Cardiac muscle cell (in vitro differentiated cells and primary cell): ENCODE measurements at places on chromosomes 11 and 22.

- DNase-seq, result no peak
Observed at GRCh38 chr22:35368386-35368785, 12.5 kb upstream of the HMOX1 start.

- DNase-seq, result no peak
Observed at GRCh38 chr22:39936523-39937145, 23.6 kb upstream of the TMA7B start.

GRCh38 chr11:85089654-85090053 lies 537.5 kb downstream of the DLG2 start:
- no peak for DNase-seq

- DNase-seq, result no peak
Observed at GRCh38 chr11:7543302-7543701, 29.5 kb downstream of the PPFIBP2 start.

GRCh38 chr11:12113294-12113693 lies 2.9 kb downstream of the MICAL2 start:
- peak; percentile 57 for DNase-seq

GRCh38 chr11:128420265-128420664 lies 167.1 kb downstream of the ETS1 start:
- DNase-seq, result no peak

GRCh38 chr11:3176487-3176886 lies 11.4 kb upstream of the OSBPL5 start:
- no peak for DNase-seq

- no peak for DNase-seq
Observed at GRCh38 chr22:32309585-32310251, 47.9 kb upstream of the RFPL3 start.

DNA sequence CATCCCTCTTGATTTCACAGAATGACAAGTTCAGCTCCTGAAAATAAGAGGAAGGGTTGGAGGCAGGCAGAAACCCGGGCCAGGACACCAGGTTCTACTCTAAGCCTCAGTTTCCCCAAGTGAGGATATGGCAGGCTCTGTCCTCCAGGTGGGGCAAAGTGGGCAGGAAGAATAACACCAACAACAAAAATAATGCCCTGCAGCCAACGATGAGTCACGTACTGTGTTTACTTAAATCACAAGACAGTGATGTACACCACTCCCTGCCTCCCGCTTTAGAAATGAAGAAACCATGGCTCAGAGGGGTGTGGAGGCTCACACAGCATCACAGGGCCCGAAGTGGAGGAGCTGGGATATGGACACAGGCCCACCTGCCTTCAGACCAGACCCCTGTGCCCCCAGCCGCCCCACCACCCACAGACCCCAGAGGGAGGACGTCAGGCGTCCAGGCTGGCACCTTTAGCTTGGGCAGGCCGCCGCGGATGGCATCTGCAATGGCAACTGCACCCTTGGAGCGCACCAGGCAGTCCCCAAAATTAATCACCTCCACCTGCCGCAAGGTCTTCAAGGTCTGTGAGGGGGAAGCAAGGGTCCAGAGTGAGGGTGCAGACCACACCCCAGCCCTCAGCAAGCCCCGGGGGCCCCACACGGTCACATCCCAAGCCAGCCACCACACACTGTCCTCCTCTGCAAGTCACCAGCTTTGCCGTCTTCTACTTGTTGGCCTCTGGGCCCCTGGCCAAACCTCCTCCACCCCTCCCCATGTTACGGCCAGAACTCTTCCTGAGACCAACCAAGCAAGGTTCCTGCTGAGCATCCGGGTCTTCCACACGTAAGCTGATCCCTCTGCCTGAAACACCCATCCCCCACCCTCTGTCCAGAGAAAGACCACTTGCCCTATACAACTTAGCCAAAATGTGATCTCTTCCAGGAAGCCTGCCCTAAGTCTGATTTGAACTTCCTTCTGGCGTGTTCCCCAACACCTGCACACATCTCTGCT lies 15.8 kb upstream of the CHADL start:
- DNase-seq, result no peak

GRCh38 chr11:64415286-64415685 lies 56.3 kb downstream of the RPS6KA4 start:
- no peak for DNase-seq

GRCh38 chr11:24593332-24593731 lies 96.5 kb downstream of the LUZP2 start:
- DNase-seq, result no peak

DNA sequence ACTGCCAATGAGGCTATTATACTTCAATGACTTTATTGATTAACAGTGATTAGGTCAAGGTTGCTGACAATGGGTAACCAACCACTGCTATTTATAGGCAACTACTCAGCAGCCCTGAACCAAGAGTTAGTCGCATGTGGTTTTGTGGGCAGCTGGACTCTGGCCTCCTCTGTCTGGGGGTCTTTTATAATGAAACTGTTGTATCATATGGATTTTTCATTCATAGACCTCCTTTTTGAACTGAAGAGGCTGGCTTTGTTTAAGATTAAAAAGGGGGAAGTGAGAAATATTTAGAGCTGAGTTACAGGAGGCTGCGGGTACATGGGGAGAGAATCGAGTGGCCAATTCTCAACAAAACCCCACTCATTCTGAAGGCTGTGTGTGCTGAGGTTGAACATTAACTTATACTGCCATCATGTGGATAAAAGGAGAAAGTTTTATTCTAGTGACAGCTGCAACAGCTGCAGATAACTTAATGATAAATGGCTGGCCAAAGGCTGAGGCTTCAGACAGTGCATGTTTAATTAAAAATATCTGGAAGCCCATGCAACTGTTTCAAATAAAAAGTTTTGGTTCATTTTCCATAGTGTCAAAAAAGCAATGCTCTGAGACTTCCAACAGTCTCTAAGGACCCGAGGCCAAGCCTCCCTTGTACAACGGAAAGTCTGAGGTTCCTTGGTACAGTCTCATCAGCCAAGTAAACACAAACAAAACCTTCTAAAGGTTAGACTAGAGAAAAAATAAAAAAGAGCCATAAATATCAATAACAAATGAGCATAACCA lies 682.6 kb downstream of the KCNA4 start:
- peak; percentile 42 for DNase-seq

GRCh38 chr11:2661173-2662023 lies 38.4 kb downstream of the KCNQ1OT1 start:
- no peak for DNase-seq

DNA sequence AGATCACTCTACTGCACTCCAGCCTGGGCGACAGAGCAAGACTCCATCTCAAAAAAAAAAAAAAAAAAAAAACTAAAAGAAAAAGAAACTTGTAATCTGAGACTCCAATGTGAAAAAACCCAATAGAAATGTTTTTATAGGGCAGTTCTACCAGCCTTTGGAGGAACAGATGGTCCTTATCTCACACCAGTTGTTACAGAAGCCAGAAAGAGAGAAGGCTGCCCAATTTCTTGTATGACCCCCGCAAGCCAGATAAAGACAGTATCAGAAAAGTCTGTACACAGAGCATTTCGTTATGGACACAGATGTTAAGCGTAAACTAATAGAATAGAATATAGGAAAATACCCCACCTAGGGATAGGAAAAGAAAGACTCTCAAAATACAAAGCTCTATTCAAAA lies 11.3 kb upstream of the TSGA10IP start:
- DNase-seq, result peak; percentile 73
